IPS-NIHi11 (cell line): ENCODE measurements at places on chromosomes 5 and 9.
A peak's percentile ranks its signal among the peaks of the same experiment; 100 is the strongest.

DNA sequence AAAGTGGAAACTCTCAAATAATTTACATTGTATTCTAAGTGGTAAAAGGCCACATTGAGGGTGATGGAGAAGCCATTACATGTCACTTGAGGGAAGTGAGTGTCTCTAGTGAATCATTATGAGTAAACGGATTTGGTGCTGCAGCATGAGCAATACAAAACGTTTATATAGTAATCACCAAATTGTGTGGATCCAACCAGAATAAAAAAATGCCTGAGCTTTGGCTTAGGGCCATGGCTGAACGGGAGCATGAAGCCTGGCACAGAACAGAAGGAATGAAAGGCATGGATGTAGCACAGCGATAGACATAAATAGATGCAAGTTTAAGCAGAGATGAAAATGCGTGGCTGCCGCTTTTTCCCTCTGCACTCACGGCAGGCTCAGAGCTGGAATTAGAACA is 58.3 kb downstream of the PTTG1 start:
- no peak for DNase-seq

GRCh38 chr5:168887931-168888330 is 308.8 kb upstream of the PANK3 start:
- no peak for DNase-seq

DNA sequence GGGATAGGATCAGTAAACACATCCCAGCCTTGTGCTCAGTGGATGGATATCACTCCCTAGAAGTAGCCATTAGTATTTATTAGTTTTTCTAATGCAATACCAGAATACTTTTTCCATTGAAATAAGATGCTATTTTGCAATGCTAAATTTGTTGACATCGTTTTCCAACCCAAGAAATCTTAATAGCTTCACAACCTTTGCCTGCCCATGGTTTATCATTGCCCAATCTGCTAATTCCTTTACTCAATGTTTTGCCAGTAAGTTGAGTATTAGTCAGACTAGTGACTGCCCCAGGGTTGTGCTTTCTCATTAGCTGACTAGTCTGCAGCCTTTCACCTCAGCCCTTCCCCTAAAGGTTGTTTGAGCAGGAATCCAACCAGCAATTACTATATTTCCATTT is 62.9 kb downstream of the NREP start:
- DNase-seq, result no peak

DNA sequence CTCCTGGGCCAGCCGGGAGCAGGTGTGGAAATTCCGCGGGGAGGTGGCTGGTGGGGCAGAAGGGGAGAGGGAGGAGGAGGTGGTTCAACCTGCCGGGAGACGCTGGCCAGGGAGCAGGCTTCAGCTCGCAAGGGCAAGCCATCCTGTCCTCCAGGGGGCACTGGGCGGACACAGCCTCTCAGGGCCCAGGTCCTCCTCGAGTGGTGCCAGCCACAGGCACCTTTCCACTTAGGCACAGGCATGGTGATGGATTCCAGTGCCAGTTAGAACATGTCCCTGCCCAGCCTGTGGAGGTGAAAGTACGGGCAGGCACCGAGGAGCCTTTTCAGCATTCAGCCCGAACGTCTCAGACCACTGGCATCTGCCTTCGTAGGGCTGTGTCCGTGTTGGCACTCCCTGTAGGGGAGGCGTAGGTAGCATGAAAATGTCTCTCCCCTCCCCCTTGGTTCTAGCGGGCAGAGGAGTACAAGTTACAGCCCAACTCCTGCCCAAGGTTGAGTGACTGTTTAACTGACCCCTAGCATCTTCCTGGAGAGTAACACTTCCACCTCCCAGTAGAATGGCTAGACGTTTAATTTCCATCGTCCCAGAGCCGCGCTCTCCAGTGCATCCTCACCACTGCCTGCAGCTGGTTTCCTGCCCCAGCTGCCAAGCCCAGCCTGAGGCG is 48.9 kb downstream of the DAB2IP start:
- peak; percentile 76 for DNase-seq

GRCh38 chr5:113748403-113748802 is 234.9 kb downstream of the YTHDC2 start:
- DNase-seq, result no peak

- no peak for DNase-seq
Observed at GRCh38 chr5:37121465-37121864, 127.7 kb downstream of the CPLANE1 start.

DNA sequence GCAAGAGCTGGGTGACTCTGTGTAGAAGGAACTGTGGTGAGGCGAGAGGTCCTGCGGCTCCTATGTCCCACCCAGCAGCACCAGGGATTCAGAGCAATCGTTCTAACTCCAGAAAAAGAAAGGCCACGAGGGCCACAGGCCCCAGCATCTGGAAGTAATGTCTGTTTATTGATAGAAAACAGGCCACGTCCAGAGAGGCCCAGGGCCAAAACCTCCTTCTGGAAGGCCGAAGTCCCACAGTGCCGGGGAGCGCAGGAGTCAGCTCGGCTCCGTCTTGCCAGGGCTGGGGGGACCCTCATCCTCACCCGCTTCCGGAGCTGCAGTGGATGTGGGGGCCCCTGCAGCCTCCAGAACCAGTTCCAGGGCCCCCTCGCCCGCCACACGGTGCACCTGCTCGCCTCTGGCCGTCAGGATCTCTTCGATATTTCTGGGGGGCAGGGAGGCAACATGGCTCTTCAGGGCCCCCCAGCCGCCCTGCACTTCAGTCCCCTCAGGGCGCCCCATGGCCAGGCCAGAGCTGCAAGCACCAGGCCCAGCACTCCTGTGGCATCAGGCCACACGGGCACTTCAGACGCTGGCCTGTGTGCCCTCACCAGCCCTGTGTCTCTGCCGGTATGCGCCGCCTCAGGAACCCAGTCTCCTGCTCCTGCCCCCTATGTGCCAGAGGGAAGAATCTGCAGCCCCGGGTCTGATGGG is 1.6 kb downstream of the DNLZ start:
- no peak for DNase-seq

GRCh38 chr5:116876240-116876840 is 301.7 kb upstream of the SEMA6A start:
- no peak for DNase-seq

DNA sequence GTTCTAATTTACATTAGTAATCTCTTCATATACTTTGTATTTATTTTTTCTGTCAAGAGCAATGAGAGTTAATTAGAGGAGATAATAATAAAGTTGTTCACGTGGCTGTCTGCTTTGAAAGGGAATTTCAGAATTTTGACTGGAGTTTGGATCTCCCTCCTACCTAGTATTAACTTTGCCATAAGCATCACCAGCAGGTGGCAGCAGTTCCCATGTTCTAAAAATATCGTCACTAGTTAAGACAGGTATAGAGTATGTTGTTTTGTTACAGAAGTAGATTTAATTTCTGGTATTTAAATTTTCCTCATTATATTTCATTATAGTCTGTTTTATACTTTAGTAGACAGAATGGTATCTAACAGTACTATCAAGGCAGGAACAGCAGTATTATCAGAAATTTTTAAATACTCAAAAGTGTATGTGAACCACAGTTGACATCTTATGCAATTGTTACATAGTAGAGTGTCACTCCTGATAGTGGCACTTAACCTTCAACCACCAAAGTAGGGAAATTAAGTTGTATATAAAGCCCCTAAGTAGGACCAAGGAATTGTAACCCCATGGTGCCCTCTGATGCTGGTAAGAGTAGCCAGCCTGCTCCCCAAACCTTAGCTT is 20.4 kb downstream of the GNPDA1 start:
- peak; percentile 73 for DNase-seq

GRCh38 chr5:133398646-133399101 is 213.7 kb downstream of the FSTL4 start:
- no peak for DNase-seq

GRCh38 chr9:96509026-96509425 is 59.1 kb downstream of the HABP4 start:
- no peak for DNase-seq

- no peak for DNase-seq
Observed at GRCh38 chr5:177018341-177018740, 4.2 kb upstream of the ZNF346 start.

DNA sequence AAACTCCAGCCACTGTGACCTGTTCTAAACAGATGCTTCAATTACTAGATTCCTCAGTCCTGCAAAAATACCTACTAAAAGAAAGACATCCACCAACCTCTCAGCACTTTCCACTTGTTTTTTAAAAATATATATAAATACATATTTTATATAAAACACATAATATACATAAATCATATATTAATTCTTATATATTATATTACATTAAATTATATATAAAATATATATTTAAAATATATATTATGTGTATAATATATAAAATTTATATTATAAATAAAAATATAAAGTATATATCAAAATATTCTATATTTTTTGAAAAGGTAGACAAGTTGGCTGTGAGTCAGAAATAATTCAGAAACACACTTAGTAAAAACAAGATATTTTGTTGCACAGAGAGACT is 2371.8 kb upstream of the ACO1 start:
- no peak for DNase-seq
